ENCODE measurements at places on chromosomes 3 and 15.

- no peak for DNase-seq
Measured at GRCh38 chr3:172536505-172536904, 13.3 kb upstream of the TNFSF10 start.

- no peak for DNase-seq
Measured at GRCh38 chr3:195080571-195081151, 190.3 kb downstream of the XXYLT1 start.

DNA sequence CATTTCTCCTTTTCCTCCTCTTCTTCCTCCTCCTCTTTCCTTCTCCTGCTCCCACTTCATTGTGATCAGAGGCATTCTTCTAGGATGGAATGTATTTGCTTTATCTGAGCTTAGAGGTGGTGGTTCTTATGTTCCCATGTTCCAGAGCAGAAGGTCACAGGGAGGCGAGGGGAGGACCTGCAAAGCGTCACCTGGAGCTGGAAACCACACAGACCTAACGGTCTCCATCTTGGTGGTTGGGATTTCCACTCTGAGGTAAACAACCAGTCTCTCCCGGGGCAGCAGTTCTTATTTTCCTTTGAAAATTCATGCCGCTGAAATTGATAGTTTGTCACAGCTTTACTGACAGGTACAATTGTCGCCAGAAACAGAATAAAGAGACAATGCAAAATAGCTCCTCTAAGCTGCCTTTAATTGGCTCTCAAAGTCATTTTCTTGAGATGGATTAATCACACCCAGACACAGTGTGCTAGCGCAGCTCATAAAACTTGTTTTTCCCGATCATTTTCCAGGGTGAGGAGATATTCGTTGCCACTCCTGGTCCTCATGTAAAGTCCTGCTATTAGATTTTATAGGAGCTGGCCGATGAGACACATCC is 16.9 kb upstream of the AGBL1 start:
- no peak for DNase-seq

- no peak for DNase-seq
Measured at GRCh38 chr15:64197425-64197824, 34.6 kb upstream of the PPIB start.

DNA sequence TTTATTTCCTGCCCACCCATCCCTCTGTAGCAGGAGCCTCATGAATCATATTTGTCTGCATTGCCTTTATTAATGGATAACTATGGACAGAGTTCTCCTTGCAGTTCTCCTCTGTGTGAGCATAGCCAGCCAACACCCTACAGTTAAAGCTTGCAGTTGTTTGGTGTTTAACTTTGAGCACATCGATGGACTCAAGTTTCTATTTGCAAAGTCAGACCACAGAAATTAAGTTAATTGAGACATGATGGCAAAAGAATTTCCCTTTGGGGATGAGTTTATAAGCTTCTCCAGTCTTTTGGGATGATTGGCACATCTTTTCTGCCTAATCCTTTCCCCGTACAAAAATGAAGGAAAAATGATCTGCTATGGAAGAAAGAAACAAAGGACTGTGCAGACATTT is 398.9 kb upstream of the THBS1 start:
- DNase-seq: no peak

- DNase-seq: no peak
Measured at GRCh38 chr3:148081926-148082325, 615.8 kb upstream of the AGTR1 start.

DNA sequence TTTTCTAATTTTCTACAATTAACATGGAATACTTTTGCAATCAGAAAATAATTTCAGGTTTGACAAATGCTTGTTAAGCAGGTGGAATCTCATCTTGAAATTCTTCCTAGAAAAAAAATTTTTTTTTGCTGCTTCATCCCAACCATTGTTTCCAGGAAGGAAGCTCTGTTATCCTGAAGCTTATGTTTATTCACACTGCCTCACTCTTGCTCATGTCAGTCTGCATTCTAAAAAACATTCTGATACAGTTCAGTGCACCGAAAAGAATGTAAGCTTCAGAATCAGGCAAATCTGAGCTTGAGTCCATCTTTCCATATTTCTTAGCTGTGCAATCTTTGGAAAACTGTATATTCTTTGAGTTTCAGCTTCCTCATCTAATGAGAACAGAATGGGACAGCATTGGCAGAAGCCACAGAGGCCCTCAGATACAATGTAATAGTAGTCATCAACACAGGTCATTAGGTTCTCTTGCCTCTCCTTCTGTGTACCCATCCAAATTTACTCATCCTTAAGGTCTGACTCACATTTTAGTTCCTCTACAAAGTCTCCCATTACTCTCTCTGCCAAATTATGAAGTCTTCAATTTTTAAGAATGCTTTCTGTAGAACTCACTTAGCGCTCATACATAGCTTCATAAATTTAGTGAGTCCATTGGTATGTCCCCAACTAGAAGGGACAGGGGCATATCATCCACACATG is 881.8 kb upstream of the NR2F2 start:
- DNase-seq: no peak

GRCh38 chr3:174430986-174431385 is 428.1 kb upstream of the NAALADL2 start:
- DNase-seq: no peak

DNA sequence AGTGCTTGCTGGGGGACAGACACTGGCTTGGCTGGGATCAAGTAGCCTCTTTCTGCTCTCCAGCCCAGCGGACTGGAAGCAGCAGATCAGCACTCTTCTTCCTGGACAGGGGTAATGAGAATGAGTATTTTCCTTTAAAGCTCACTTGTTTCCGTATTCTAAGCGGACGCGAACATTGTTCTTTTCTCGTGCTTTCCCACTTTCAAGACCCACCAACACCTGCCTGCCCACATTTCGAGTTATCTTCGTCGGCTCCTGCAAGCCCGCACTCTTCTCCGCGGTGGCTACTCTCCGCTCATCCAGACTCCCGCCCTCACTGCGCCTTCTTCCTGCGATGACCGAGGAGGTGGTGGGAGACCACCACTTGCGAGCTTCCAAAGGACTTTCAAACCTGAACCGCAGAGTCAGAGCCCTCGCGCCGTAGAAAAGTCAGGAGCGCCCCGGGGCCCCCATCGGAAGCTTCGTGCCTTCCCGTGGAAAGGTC is 1.6 kb upstream of the PPM1L start:
- DNase-seq: no peak

DNA sequence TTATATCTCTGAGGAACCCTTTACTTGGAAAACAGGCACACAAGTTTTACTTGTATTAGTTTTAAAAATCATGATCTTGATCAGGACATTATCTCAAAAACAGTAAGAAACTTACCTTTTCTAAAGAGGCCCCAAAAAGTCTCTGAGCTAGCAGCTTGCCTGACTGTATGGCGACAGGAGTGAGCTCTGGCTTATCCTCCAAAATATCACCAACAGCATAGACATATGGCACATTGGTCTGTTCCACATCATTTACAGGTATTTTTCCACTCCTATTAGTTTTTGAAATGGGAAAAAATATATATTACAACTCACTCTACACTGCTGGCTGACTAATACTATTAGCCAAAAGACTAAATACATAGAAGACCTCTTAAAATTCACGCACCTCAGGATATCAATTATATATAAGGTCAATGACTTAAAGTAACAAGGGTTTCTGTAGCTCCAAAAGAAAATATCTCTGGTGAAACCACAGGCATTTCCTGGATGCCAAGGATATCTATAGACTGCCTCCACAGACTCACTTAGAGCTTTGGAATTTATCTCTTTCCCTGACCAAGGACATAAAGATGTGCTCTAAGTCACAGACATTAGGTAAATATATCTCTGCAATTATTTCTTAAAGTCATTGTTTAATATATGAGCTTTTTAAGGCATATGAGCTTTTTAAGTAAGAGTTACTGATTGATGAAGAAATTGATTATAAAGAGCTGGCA is 33.1 kb downstream of the TXNRD3 start:
- DNase-seq: no peak

DNA sequence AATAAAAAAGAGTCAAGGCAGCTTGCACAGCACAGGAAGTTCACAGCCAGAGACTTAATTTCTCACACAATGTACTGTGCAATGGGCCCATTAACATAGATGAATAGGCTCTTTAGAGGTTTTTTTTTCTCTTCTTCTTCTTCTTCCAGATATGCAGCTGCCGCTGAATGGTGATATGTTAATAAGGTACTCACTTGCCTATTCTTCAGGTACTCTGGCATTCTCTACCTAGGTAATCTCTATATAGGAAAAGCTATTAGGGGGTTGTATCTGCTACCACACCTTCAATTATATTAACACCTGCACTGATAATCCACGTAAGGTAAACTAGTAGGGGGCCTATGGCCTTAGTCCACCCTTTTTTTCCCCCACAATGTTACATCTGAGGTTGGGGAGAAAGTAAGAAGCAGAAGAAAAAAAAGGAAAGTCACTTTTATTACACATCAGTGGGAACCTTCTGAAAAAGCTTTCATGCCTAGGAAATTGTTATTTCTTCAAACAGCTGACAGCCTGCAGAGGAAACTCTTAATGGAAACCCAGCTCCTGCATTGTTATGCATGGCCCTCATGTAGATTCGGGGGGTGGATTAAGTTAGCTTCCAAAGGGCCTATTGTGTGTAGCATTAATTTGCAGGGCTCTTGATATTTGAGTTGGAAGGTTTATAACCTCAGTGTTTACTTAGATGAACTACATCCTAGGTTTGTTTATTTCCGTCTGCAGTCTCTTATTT is 525.5 kb downstream of the ZIC1 start:
- no peak for DNase-seq

- DNase-seq: no peak
Measured at GRCh38 chr3:54443561-54444161, 321.3 kb downstream of the CACNA2D3 start.

- DNase-seq: no peak
Measured at GRCh38 chr3:8519156-8519555, 17.5 kb downstream of the LMCD1 start.

DNA sequence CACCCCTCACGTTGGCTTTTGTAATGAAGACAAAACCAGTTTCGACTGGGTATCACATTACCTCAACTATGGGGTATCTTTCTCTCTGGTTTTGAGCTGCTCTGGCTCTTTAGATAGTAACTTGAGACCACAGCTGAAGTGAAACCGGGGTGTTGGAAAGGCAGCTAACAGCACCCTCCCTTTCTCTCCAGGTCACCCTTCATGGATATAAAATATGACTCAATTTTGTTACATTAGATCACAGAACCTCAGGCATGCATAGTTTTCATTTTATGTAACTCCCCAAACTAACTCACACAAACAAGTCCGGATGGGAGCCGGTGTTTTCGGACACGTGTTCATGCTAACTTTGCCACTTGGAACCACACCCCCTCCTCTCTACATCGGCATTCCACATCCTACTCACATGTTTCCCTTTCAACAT is 90.7 kb downstream of the NR2F2 start:
- no peak for DNase-seq

DNA sequence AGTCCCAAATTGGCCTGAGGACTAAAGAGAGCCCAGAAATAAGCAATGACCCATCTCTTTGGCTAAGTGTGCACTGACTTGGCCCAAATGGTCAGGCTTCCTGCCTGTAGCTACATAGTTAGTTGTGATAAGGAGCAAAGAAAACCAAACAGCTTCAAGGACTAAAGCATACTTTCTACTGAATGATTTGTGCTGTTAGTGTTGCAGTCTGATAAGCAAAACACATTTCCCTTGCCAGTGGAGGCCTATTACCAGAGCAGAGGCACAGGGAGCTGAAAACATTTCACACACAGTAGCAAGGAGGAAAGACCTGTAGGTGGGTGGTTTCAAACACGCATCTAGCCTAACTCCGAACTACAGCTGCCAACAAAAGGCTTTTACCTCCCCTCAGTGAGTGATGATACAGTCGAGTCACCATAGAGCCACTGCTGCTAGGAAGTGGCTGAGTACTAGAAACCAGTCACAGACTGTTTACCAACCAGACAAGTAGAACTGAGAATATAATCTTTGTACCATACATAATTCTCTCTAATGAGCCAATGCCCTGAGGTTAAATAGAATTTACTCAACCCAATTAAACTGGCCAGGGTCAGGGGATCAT is 222.3 kb upstream of the THBS1 start:
- no peak for DNase-seq

- DNase-seq: peak; percentile 45
Measured at GRCh38 chr15:90838139-90838538, 30.2 kb upstream of the FURIN start.

- no peak for DNase-seq
Measured at GRCh38 chr3:194377708-194378107, 8.2 kb upstream of the LRRC15 start.

GRCh38 chr15:72774696-72775383 is 8.7 kb downstream of the ADPGK start:
- no peak for DNase-seq

DNA sequence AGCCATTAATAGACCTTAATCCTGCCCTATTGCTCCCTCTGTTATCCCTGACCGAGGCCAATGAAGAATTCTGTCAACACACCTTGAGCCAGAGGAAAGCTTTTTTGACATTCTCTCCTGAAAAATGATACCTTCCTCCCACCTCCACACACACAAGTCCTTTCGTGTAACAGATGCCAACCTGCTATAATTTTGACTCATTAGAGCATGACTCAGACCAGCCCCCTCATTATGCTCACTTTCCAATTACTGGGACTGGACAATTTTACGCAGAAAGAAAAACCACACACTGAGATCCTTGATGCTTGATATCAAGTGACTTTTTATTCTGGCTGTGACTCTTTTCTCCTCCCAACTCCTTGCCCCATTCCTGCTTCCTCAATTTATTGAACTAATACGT is 50.9 kb downstream of the LSAMP start:
- DNase-seq: no peak

GRCh38 chr15:52254391-52254790 is 41.2 kb downstream of the MYO5C start:
- no peak for DNase-seq

- no peak for DNase-seq
Measured at GRCh38 chr3:105719791-105720190, 149.0 kb downstream of the CBLB start.

DNA sequence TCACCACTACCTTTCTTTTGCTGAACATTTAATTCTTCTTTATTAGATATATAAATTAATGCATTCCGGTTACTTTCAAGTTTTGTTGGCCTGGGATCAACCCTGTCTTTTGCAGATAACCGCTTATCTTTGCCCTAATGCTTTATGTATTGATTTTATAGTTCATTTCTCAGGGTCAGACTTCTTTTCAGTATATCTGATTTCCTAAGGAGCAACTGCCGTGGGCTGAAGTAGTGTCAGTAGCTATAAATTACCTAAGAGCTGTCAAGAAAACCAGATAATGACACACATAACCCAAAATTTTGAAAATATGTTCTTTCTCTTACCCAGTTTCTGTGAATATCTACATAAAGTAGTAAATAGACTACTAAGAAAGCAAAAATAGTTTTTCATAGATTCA is 38.0 kb downstream of the COL6A5 start:
- no peak for DNase-seq

- DNase-seq: no peak
Measured at GRCh38 chr15:45884289-45884688, 249.5 kb downstream of the SQOR start.

GRCh38 chr3:144921710-144922109 is 950.1 kb downstream of the DIPK2A start:
- DNase-seq: no peak

- no peak for DNase-seq
Measured at GRCh38 chr3:123608263-123608937, 23.5 kb upstream of the HACD2 start.

- no peak for DNase-seq
Measured at GRCh38 chr15:52103217-52104207, 9.1 kb downstream of the BCL2L10 start.

- no peak for DNase-seq
Measured at GRCh38 chr3:178966299-178967176, 105.1 kb downstream of the ZMAT3 start.

GRCh38 chr15:31392761-31393401 is 66.2 kb downstream of the KLF13 start:
- DNase-seq: no peak

Measured in stimulated activated CD4-positive, alpha-beta T cell treated with anti-CD3 and anti-CD28 coated beads, Interleukin-1b, Interleukin-23, amount 100 ng/mL, for 24 hours (primary cell).